ENCODE measurements at places on chromosomes 5 and 9. TPM values are rescaled to one million over a fixed set of nuclear protein-coding genes. Genes with fewer than 3 reads are reported as not detected.
A peak's percentile ranks its signal among the peaks of the same experiment; 100 is the strongest.

DNA sequence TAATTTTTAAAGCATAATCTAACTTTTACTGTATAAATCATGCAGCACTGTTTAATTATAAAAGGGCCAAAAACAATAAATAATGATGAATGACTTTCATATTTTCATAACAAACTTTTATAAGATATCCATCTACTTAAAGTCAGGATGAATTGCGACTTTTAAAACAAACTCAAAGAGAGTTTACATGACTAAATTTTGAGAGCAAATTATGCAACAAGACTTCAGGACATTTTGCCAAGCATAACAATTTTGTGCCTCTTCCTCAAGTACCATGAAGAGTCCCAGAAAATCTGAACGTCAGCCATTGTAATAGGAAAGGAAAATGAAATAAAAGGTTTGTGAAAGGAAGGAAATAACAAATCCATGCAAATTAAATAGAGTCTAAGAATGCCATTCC is 24.4 kb downstream of the ERAP1 start:
- DNase-seq: no peak

DNA sequence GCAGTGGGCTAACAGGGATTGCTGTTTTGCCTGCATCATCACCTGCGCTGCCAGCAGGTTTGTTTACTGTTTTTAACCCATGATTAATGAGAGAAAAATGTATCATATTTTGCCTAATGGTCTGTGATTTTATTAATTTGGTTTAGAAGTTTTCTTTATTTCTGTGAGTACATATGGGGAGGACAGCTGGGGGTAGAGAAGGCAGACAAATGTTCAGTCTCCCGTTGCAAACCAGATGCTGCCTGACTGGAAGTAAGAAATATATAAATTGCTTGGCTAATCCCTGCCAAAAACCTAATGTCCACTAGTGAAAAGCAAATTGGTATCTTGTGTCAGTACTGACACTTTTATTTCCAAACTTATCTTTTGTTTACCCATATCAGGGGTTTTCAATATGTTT is 1766.1 kb upstream of the C9orf72 start:
- DNase-seq: peak; percentile 21

GRCh38 chr9:12718482-12719026 is 25.4 kb downstream of the TYRP1 start:
- DNase-seq: no peak

- no peak for DNase-seq
These were observed 93.5 kb upstream of the RGMB start for GRCh38 chr5:98679963-98680362.

GRCh38 chr5:72558383-72558782 is 51.2 kb upstream of the ZNF366 start:
- peak; percentile 74 for DNase-seq

The TMEM203 gene
- total RNA-seq: 25.2 TPM

The ESM1 gene
- 2.8 TPM for total RNA-seq

Measured in muscle of leg (tissue), 16 donors.